Activated naive CD8-positive, alpha-beta T cell treated with anti-CD3 and anti-CD28 coated beads, Interleukin-2, amount 50 U/mL, for 24 hours (primary cell): ENCODE measurements at places on chromosomes 2 and 18.

GRCh38 chr2:218812096-218812815 lies 19.3 kb downstream of the PRKAG3 start:
- no peak overlapping the region for H3K27ac ChIP-seq
- H3K36me3 ChIP-seq: no peaks in the 10 kb centered on the region
- H3K27me3 ChIP-seq: peaks cover 25% of the 10 kb centered on the region
- no peaks in the 10 kb centered on the region for H3K4me1 ChIP-seq

DNA sequence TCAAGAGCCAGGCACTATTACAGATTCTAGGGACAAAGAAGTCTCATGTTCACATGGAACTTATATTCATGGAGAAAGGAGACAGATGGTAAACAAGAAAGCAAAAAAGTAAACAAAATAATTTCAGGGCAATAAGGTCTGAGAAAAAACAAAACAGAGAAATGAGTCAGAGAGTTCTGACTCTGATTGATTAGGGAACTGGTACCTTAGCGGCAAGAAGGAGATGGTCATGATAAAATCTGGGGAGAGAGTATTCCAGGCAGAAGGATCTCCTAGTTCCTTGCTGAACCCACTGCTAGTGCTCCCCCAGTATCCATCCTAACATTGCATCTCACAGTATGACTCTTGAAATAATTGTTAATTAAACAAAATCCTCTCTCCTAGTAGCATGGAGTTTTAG lies 161.8 kb upstream of the KLF7 start:
- no peak for DNase-seq
- H3K27ac ChIP-seq: no peak overlapping the region
- peaks cover 2% of the 10 kb centered on the region for H3K36me3 ChIP-seq
- peaks cover 44% of the 10 kb centered on the region for H3K4me1 ChIP-seq
- no peak overlapping the region for H3K4me3 ChIP-seq
- H3K27me3 ChIP-seq: no peaks in the 10 kb centered on the region

- H3K4me1 ChIP-seq: peaks cover 71% of the 10 kb centered on the region
- H3K4me3 ChIP-seq: peak overlapping the region; percentile 42
- peak overlapping the region; percentile 87 for H3K27ac ChIP-seq
- H3K27me3 ChIP-seq: no peaks in the 10 kb centered on the region
These were observed 95.7 kb upstream of the SLC39A10 start for GRCh38 chr2:195561116-195561921.

GRCh38 chr2:99784282-99784681 lies 294.5 kb upstream of the REV1 start:
- no peak overlapping the region for H3K4me3 ChIP-seq
- no peaks in the 10 kb centered on the region for H3K36me3 ChIP-seq
- DNase-seq: no peak
- H3K4me1 ChIP-seq: no peaks in the 10 kb centered on the region

DNA sequence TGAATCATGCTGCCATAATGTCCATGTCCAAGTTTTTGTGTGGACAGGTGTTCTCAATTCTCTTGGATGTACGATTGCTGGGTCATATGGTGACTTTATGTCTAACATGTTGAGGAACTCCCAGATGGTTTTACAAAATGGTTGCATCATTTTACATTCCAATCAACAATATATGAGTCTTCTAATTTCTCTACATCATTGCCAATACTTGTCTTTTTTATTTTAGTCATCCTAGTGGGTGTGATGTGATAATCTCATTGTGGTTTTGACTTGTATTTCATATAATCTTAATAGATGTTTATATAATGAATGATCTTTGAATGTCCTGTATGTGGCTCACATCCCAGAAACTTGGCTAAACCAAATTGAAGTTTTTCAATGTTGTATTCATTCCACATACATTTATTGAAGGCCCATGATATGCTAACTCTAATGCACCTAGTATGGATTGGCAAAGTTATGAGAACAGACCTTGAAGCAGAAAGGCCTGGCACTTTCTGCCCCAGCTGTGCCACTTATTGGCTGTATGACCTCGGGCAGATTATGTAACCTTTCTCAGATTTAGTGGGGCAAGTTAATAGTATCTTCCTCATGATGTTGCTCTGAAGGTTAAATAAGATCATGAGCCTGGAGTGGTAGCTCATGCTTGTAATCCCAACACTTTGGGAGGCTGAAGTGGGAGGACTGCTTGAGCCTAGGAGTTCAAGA lies 205.4 kb downstream of the RAB3GAP1 start:
- no peak overlapping the region for H3K4me3 ChIP-seq
- H3K27me3 ChIP-seq: no peaks in the 10 kb centered on the region
- no peak for DNase-seq

DNA sequence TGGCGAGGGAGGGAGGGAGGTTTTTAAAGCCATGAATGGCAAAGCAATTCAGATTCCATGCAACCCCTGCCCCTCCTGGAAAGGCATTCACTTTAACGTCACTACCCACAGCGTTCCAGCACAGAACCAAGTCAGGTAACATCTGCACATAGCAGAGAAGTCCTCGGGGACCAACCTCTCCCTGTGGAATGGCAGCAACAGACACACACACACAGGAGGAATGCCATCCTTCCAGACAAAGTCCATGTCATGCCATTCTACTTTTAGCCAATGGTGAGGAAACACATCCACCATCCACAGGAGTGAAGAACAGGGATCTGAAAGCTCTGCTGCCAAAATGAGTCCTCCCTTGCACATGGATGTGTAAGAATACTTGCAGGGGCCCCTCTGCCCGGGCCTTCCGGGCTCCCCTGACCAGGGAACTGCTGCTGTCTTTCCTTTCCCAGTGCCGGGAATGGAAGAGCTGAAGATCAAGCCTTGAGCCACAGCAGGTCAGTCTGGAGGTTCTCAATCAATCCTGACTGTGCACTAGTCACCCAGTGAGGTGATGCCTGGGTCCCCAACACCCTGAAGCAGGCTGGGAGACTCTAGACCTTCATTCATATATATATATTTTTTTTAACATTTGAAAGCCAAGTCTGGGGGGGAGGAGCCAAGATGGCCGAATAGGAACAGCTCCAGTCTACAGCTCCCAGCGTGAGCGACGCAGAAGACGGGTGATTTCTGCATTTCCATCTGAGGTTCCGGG lies 63.7 kb downstream of the UXS1 start:
- no peaks in the 10 kb centered on the region for H3K27me3 ChIP-seq
- H3K27ac ChIP-seq: no peak overlapping the region
- no peak for DNase-seq
- H3K36me3 ChIP-seq: peaks cover 26% of the 10 kb centered on the region

- no peak for DNase-seq
- no peak overlapping the region for H3K4me3 ChIP-seq
- no peaks in the 10 kb centered on the region for H3K27me3 ChIP-seq
- peaks cover 39% of the 10 kb centered on the region for H3K4me1 ChIP-seq
- no peak overlapping the region for H3K27ac ChIP-seq
- no peaks in the 10 kb centered on the region for H3K36me3 ChIP-seq
These were observed 112.8 kb downstream of the CDC42EP3 start for GRCh38 chr2:37558623-37559022.

GRCh38 chr18:45849529-45849928 lies 24.1 kb downstream of the SIGLEC15 start:
- no peaks in the 10 kb centered on the region for H3K27me3 ChIP-seq
- H3K36me3 ChIP-seq: peaks cover 15% of the 10 kb centered on the region
- peaks cover 28% of the 10 kb centered on the region for H3K4me1 ChIP-seq
- H3K27ac ChIP-seq: peak overlapping the region; percentile 47
- H3K4me3 ChIP-seq: no peak overlapping the region
- DNase-seq: no peak

DNA sequence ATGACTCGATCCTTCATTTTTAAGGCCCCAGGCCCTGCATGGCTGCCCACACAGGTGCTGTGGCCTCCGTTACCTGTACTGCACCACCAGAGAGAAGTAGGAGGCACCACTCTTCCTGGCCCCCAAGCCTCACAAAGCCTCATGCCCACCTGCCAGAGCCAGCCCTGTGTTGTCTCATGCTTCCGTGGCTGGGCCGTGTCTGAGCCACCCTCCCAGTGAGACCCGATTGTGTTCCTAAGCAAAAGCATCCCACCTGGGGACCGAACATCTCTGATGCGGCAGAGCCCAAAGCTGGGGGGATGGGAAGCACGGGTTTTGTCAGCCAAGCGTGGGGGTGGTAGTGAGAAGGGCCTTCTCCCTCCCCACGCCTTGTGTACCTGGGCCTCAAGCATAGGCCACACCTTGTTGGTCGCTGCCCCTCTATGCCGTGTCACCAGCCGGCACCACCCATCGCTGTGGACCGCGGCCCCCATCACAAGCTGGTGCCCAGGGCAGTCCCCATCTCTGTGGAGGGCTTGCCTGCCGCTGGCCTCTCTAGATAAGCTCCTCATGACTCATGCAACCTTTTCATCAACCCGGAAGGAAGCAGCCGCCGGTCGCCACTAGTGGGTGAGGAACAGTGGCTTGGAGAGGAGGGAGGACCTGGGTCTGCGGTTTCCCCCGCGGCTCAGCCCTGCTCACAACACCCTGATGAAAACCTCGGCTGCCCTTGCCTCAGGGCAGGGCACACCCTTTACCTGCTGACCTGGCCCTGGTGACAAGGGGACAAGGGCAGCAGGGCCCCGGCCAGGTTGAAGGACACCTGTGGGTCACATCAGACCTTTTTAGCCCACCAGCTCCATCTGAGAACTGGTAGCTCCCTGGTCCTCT lies 2.7 kb upstream of the RNPEPL1 start:
- peak overlapping the region; percentile 96 for H3K4me3 ChIP-seq
- peak overlapping the region; percentile 95 for H3K27ac ChIP-seq
- peak; percentile 88 for DNase-seq
- no peaks in the 10 kb centered on the region for H3K27me3 ChIP-seq
- H3K36me3 ChIP-seq: peaks cover 27% of the 10 kb centered on the region
- H3K4me1 ChIP-seq: peaks cover 70% of the 10 kb centered on the region

DNA sequence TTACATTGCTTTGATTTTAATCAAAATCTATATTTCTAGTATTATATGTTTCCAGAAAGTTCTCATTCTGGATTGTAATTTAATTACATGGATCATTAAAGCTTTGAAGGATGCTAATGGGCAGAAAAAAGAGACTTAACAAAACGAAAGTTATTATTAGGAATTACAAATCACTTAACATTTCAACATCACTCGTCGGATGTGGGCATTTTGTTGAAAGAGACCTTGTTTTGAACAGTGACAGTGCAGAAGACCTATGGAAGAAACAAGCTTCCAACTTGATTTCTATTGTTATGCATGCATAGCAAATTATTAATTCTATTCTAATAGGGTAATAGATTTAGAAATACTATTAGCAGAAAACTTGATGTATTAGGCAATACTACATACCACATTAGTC lies 31.4 kb upstream of the DARS1 start:
- H3K27ac ChIP-seq: no peak overlapping the region
- DNase-seq: no peak
- no peak overlapping the region for H3K4me3 ChIP-seq
- peaks cover 19% of the 10 kb centered on the region for H3K4me1 ChIP-seq
- H3K27me3 ChIP-seq: no peaks in the 10 kb centered on the region
- H3K36me3 ChIP-seq: no peaks in the 10 kb centered on the region

DNA sequence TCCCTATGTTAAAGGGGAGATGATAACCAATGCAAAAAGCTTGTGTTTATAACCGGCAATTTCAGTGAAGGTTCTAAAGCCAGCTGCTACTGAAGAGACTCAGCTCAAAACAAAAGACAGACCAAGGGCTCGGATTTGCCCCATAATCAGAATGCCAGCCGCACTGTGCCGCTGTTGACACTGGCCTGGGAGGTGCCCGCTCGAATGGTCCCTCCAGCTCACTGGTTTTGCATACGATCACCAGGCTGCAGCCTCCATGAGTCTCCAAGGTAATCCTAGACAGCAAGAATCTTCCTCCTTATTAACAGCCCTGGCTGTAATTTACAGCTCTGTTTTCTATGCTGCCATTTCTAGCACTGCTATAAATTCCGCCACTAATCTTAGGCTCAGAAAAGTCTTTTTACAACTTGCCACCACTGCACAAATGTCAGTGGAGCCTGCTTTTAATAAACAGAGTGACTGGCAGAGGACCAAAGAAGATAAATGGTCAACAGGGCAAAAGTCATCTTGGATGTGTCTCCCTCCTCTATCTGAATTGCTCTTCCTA lies 155.7 kb upstream of the SH3BP4 start:
- H3K4me3 ChIP-seq: no peak overlapping the region
- H3K4me1 ChIP-seq: no peaks in the 10 kb centered on the region
- no peak overlapping the region for H3K27ac ChIP-seq
- no peak for DNase-seq

- H3K4me3 ChIP-seq: no peak overlapping the region
- no peak overlapping the region for H3K27ac ChIP-seq
- no peaks in the 10 kb centered on the region for H3K36me3 ChIP-seq
- H3K4me1 ChIP-seq: no peaks in the 10 kb centered on the region
These were observed 159.4 kb downstream of the COPS8 start for GRCh38 chr2:237244976-237245646.

GRCh38 chr2:189015359-189015758 lies 41.2 kb downstream of the COL3A1 start:
- no peaks in the 10 kb centered on the region for H3K36me3 ChIP-seq
- H3K4me1 ChIP-seq: no peaks in the 10 kb centered on the region
- H3K4me3 ChIP-seq: no peak overlapping the region

DNA sequence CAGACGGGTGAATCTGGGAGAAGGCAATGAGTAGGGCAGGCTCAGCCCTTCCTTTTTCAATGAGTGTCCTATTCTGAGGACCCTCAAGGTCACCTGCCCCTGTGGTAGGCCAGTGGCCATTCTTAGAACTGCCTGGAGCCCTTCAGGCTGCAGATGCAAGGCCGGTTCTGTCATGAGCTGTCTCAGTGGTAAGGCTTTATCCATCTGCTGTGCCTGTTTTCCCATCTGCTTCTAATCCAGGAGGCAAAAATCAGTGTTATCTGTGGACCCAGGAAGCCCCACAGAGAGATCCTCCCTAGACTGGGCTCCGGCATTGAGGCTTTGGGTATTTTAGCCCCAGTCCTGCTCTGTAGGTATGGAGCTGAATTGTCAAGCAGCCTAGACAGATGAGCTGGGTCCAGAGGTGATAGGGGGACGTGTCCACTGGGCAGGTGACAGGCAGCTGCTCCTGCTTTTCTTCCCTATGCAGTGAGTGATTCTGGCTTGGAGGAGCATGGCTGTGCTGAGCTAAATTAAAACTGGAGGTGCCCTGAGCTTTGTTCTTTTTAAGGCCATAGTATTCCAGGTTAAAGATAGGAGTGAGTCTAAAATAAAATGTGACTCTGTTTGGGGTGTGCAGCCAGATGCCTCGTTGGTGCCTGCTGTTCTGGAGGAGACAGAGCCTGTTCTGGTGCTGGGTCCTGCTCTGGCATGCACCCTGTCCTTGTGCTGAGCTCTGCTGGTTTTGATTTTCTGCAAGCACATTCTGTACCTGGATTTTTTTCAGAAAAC lies 92.5 kb downstream of the FHOD3 start:
- no peak overlapping the region for H3K4me3 ChIP-seq
- no peaks in the 10 kb centered on the region for H3K27me3 ChIP-seq
- H3K4me1 ChIP-seq: no peaks in the 10 kb centered on the region
- no peaks in the 10 kb centered on the region for H3K36me3 ChIP-seq
